Left kidney (tissue), 8 donors: ENCODE measurements at places on chromosomes 1 and 21. TPM values are rescaled to one million over a fixed set of nuclear protein-coding genes. Genes with fewer than 3 reads are reported as not detected.

Gene BLZF1
- 32.2 TPM for polyA plus RNA-seq

Gene AMY1A
- not detected for polyA plus RNA-seq

Gene ACTN2
- polyA plus RNA-seq, result 0.37 TPM

Gene OR2AK2
- polyA plus RNA-seq, result not detected

Gene AP4B1
- 51.2 TPM for polyA plus RNA-seq

Gene C1orf52
- polyA plus RNA-seq, result 43.1 TPM

Gene CLDN14
- 1.6 TPM for polyA plus RNA-seq

Gene THEM5
- 0.52 TPM for polyA plus RNA-seq

Gene BRDT
- polyA plus RNA-seq, result not detected

Gene NOS1AP
- polyA plus RNA-seq, result 10.7 TPM

Gene TFF2
- polyA plus RNA-seq, result not detected

- DNase-seq, result no peak
Observed at GRCh38 chr1:68384321-68384813, 65.4 kb downstream of the RPE65 start.

DNA sequence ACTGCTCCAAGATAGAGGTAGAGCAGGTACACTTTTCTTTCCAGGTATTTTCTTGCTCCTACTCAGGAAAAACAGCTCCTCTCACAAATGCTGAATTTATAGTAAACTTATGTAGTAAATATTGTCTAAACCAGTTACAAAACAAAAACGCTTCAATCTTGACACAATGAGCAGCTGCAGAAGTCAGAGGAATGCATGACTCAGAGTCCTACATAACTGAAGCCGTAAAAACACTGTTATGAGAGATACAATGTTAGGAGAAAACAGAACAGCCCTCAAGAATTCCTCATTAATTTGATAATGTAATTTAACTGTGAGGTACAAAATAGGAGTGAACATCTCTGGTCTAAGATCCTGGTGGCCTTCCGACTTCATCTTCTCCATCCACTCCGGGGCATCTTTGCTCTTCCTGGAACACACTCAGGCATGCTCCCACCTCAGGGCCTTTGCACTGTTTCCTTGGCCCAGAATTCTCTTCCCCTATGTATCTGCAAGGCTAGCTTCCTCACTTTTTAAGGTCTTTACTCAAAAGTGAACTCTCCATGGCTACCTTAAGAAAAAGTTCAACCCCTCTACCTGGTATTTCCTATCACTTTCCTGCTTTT lies 138.5 kb downstream of the SLC45A1 start:
- DNase-seq, result no peak

GRCh38 chr1:114345930-114346479 lies 165.0 kb downstream of the TRIM33 start:
- DNase-seq, result peak; percentile 28

GRCh38 chr1:25698252-25698651 lies 81.7 kb downstream of the MAN1C1 start:
- no peak for DNase-seq

- no peak for DNase-seq
Observed at GRCh38 chr1:30521261-30521865, 202.0 kb downstream of the MATN1 start.

DNA sequence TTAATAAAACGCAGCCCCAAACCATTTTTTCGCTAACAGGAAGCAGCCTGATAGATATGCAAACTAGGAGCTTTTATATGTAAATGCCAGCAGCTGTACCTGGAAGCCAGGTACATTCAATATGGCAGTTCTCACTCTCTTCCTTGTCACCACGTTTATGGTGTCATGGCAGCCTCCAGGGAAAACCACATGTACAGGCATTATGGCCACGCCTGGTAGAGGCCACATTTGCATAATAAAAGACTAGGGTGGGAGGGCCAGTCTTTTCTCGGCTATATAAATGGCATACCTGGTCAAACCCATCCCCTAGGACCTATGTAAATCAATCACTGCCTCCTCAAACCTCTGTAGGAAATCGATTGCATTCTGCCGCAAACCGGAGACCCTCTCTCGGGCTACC lies 247.5 kb downstream of the NEGR1 start:
- DNase-seq, result no peak

- no peak for DNase-seq
Observed at GRCh38 chr1:100313382-100313781, 38.9 kb upstream of the CDC14A start.

GRCh38 chr1:74470251-74470650 lies 42.2 kb downstream of the LRRC53 start:
- no peak for DNase-seq

- no peak for DNase-seq
Observed at GRCh38 chr1:44067266-44068250, 36.3 kb upstream of the SLC6A9 start.

GRCh38 chr1:109277434-109278204 lies 5.3 kb downstream of the PSRC1 start:
- no peak for DNase-seq

DNA sequence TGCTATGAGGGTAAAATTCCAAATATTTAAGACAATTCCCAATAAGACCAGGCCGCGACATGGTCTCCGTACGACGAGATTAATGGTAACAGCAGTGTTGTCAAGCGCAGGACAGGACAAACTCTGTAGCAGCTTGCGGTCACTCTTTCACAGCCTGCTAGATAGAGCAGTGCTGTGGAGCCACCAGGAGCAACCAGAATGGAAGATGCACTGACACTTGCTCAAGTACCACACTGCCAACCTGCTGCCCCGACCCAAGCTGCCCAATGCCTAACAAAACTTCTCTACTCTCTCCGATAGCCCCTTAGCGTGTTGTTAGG lies 636 bp downstream of the WARS2 start:
- peak; percentile 33 for DNase-seq

- DNase-seq, result no peak
Observed at GRCh38 chr1:19949016-19949415, 25.6 kb upstream of the PLA2G2E start.

DNA sequence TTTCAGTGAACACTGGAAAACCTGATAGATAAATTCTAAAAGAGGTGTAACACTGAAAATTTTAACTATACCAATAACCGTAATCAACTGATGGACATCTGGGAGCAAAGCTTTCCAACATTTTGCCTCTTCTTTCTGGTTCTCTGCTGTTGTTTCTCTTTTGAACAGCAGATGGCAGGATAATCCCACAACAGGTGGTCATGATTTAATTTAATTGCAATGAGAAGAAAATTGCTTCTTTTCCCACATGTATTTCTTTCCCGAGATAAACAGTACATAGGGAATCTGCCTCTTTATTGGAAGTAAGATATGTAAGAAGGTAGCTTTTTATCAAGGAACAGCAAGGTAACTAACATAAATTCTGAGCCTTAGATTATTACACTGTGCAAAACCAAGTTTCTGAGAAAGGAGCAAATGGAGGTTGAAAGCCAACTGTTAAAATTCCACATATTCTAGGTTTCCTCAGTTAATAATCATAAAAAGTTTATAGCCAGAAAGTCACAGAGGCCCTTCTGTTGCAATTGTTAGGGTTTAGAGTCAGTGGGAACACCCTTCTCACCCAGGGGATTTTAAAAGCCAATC lies 72.9 kb downstream of the RPS6KA1 start:
- peak; percentile 77 for DNase-seq

DNA sequence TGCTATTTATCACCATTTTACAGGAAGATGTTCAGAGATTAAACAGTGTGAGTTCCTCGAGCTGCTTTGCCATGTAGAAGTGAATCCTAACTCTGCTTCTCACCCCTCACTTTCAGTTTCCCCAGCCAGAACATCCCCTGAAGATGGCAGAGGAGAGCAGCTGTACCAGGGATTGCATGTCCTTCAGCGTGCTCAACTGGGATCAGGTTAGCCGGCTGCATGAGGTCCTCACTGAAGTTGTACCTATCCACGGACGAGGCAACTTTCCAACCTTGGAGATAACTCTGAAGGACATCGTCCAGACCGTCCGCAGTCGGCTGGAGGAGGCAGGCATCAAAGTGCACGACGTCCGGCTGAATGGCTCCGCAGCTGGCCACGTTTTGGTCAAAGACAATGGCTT lies 16.9 kb downstream of the TENT5C start:
- no peak for DNase-seq

GRCh38 chr1:209435654-209436566 lies 147.6 kb upstream of the CAMK1G start:
- DNase-seq, result peak; percentile 58
